Dorsolateral prefrontal cortex (tissue), 122 donors: ENCODE measurements at places on chromosomes 11 and 22.

- peak; percentile 2 for DNase-seq
Observed at GRCh38 chr22:48957987-48958321, 869.7 kb downstream of the BRD1 start.

DNA sequence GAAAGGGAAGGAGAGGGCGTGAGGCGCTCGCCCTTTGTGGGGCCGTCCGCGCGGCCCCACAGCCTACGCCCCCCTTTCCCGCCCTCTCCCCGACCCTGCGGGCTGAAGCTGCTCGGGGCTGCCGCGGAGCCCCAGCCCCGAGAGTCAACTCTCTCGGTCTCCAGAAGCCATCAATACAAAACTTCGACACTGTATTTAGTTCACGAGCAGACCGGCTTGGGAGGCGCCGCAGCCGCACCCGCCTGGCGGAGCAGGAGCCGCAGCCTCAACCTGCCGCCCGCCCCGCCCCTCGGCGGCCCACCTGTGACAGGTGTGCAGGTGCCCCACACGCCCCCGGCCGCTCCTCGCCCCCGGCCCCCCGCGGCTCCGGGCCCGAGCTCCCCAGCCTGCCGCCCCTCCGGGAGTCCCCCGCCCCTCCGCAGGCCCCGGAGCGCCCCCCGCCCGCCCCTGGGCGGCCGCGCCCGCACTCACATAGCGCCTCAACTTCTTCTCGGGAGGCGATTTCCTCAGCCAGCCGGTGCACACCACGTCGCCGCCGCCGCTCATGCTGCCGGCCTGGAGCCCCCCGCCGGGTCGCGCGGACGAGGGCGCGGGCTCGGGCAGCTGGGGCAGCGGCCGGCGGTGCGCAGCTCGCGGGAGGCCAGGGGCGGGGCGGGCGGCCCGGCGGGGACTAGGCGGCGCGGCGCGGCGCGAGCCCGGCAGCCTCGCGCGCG is at the start of gene GAB2:
Gene GAB2, minus strand, starts transcription at position 646 of the 713 bp plus-strand sequence. Its CDS starts 100 bp downstream, at position 546.
- DNase-seq: peak; percentile 56

DNA sequence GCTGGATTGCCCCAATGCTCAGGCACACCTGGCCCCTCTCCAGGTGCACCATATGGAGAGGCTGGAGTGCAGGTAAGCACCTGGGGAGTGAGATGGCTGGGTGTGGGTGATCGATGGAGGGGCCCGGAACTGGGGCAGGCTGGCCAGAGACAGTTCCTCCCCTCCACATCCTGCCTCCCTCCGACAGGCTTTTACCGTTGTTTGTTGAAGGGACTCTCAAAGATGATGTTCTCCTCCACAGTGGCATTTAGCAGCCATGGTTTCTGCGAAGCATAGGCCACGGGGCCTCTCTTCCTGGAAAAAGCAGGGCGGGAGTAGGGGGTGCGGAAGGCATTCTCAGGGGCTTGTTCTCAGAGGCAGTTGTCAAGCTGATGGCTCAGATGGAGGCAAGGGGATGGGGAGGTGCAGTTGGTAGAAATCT is 25.9 kb upstream of the KCNJ11 start:
- no peak for DNase-seq

DNA sequence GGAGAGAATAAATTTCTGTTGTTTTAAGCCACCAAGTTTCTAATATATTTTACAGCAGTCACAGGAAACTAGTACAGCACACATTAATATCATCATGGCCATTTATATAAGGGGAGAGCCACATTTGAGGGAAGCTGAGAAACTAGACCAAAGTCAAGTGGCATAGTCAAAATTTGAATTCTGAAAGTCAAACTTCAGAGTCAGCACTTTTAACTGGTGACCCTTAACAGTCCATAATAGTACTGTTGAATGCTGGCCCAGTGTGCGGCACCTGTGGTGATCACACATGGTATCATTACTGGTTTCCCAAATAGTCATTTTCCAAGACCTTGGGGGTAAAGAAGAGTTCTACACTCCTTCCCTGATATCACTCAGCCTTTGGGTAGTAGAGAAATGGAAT is 44.3 kb upstream of the PAX6 start:
- DNase-seq: no peak

DNA sequence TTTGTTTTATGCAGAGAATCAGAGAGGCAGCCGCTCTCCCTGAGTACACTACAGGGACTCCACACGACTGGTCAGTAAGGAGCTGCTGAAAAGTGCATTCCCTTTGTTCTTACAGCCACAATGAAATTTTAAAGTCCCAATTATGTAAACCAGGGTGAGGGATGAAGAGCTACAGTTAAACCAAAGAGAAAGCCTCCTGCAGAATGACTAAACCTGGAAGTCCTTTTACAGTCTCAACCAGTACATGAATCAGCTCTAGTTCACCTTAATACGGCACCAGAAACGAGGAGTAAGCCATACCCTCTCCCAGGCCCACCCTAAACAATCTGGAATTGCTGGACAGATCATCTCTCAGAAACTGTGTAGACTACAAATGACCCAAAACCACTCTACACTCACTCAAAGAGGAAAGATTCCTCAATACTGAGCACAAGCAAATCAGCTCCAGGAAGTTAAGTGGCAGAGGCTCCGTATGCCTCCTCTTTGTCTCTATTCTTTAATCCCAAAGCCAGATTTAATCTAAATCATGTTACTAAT is 113.1 kb downstream of the RBFOX2 start:
- DNase-seq: no peak

DNA sequence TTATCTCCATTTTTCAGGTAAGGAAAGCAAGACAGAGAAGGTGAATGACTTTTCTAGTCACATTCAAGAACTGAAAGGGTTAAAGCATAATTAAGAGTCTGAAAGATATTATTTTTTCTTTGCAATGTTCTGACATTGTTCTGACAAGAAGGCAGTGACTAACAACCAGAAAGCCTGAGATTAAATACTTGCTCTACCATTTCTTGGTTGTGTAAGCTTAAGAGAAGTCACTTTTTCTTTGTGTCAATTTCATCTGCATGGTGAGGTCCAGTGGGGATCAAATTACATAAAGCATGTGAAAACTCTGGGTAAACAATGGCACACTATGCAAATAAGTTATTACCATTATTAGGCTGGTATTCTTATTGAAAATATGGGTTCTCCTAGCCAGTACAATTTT is 73.7 kb downstream of the PHF21A start:
- DNase-seq: no peak

DNA sequence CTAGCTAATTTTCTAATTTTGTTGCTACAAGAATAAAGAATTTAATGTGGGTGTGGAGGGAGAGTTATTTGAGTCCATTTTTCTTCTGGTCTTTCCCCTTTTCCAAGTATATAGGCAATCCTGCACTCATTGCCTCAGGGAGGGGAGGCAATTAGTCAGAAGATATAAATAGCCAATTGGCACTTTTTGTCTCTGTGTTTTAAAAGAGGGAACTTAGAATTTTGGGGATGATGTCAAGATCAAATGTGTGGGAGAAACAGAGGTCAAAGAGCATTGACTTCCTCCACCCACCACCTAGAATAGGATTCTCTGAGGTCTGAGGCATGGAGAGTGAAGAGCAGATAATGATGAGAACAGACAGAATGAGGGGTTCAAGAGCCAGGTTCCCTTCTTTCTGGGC is 120.3 kb upstream of the ZC3H12C start:
- DNase-seq: no peak

DNA sequence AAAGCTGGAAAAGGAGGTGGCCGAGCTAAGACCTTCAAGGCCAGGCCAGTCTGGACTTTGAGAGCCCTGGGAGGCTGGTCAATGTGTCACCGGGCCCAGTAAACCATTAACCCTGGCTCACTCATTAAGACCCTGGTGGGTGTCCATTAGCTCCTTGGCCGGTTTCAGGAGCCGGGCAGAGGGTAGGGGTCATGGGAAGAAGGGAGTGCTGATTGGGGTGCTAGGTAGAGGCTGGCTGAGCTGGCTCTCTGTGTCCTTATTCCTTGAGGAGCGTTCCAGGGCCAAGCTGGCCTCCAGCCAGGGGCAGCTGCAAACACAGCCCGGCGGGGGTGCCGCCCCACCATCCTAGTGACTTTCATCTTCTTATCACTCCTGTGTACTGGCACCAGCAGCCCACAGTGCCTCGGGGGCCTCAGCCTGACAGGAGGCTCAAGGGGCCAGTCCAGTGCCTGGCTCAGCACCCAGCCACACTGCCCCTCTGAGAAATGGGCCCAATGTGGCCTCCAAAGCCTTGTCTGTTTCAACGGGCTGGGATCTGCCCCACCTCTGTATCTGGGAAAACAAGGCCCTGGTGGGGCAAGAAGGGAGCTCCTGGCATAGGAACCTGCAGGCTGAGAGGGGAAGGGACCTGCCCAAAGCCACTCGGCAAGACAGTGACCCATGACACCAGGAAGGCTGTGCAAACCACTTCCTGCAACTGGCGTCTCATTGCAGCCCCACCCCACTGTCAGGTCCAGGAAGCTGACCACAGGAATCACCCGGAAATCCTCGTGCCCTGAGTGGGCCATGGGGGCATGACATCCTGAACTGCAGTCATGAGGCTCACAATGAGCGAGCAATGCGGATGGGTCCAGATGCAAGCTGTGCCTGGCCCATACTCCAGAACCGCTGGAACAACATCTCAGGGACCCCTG is 15.1 kb upstream of the RGL4 start:
- no peak for DNase-seq

DNA sequence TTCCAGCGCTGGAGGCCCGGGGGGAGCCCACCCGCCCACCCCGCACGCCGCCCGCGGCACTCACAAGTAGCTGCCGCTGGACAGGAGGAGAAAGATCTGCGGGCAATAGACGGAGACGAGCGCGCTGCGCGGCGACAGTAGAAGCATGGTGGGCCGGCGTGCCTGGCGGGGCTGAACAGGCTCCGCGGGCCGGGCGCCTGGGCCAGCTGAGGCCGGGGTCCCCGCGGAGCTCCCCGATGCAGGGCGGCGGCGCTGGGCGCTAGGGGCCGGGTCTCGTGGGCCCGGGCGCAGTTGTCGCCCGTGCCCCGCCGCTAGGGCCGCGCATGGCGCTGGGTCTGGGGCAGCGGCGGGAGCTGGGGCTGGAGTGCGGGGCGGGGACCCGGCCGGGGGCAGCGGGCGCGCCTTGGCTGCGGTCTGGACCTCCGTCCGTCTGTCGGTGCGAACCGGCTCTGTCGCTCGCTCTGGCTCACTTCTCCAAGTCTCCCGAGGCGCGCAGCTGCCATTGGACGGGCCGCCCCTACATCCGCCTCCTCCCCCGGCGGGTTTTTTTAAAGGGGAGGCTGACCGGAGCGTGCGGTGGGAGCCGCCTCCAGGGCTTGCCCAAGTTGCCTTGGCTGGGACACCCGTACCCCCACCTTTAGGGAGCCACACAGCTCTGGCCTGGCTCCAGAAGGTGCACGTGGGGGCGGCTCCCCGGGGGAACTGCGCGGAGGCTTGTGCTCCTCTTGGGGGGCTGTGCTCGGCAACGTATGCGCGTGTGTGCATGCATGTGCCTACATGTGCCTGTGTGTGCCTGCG is 4.7 kb downstream of the WNT7B start:
- no peak for DNase-seq

- no peak for DNase-seq
Observed at GRCh38 chr22:37309211-37310074, 27.1 kb downstream of the CYTH4 start.

- no peak for DNase-seq
Observed at GRCh38 chr22:27614006-27614649, 187.4 kb downstream of the MN1 start.

DNA sequence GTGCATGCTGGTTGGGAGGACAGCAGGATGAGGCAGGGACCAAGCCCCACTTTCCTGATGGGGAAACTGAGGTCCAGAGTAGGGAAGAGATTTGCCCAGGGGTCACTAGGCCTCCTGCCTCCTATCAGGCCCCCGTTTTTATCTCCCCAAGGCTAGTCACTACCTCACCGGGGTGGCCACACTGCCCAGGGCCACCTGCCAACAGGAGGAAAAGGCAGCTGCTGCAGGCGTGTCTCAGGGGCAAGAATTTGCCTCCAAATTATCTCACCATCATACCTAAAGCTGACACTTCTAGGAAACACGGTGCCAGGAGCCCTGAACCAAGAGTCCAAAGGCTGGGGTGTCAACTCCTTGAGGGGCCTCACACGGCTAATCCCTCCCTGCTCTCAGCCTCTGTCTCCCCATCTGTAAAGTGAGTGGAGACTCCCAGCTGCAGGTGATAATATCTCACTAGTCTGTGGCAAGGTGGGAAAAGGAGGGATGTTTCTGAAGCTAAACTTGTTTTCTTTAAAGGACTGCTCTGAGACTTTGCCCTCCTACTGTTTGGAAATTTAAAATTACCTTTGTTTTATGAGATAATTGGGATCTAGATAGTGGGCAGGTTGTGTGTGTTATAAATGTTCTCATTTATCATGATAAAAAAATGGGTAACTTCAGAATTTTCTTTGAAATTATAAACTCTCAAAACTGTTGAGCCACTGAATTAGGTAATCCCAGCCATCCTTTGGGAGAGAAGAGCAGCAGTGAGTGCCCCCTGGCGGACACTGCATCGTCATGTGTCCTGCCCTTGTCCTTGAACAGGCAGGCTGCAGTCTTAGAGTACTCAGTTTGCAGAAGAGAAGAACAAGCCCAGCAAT is 60.0 kb downstream of the MYO7A start:
- peak; percentile 86 for DNase-seq

DNA sequence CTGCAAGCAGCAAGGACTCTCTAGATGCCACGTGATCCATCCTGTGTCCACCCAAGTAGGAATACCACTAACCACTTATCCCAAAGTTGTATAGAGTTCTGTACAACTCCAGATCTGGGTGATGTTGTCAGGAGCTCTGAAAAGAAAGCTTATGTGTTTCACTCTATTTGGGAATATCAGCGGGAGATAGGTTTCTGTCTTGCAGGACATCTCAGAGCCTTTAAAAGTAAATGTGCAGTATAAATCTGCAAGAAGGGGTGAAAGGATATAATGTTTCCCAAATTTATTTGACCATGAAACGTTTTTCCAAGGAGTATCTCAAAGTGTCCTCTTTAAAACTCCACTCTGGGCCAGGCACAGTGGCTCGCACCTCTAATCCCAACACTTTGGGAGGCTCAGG is 13.9 kb downstream of the IRAG1 start:
- no peak for DNase-seq

- peak; percentile 77 for DNase-seq
Observed at GRCh38 chr11:122069707-122070360, 46.2 kb downstream of the BLID start.

DNA sequence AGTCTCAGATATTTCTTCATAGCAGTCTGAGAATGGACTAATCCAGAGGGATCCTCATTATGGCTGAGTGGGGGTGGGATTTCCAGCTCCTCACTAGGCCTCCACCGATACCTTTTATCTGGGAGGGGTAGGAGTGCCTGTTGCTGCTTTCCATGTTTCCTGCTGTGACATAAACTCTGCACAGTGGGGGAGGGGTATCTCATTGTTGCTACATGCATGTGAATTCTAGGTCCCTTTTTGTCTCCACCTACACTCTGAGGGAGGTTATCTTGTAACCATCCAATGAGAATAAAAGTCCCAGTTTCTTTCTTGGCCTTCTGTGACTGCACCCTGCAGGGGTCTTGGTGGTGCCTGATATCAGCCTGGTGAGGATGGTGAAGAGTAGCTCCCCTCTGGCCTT is 60.5 kb downstream of the ADAMTS15 start:
- no peak for DNase-seq

GRCh38 chr11:92269021-92269420 is 44.4 kb downstream of the FAT3 start:
- no peak for DNase-seq
